ENCODE measurements at places on chromosomes 7 and 10.
A peak's percentile ranks its signal among the peaks of the same experiment; 100 is the strongest.

- no peak for DNase-seq
These were observed 58.9 kb downstream of the LRRC72 start for GRCh38 chr7:16585540-16585939.

DNA sequence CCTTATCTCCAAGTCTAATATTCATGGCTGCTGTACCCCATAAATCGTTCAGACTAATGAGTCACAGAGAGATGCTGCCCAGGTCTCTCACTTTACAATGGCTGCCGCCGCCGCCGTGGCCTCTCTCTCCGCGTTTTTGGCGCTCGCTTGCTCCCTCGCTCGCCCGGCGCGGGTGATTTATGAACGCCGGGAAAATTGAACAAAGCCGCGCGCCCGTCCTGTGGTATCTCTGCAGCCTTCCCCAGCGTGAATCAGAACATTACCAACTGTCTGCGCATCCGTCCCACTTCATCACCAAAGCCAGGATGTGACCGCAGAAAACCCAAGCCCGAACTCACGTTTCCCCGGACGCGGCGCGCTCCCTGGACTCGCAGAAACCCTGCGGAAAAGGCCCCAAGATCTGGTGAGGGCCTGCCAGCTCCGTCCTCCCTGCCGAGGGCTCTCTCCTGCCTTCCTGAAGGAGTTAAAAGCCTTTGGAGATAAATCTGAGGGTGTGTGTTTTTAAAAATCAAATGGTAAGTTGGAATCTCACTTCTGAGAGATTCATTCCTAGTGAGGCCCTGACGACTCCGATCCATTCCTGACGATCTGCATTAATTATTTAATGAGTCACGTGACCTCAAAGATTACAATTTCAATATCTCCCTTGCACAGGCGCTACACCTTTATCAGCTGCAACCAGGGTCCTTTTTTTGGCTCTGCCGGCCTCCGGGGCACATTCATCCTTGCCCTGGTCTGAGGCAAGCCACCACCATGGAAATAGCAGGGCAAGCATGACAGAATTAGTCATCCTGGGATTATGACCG, 6.3 kb downstream of the HOXA4 start:
- DNase-seq, result no peak

DNA sequence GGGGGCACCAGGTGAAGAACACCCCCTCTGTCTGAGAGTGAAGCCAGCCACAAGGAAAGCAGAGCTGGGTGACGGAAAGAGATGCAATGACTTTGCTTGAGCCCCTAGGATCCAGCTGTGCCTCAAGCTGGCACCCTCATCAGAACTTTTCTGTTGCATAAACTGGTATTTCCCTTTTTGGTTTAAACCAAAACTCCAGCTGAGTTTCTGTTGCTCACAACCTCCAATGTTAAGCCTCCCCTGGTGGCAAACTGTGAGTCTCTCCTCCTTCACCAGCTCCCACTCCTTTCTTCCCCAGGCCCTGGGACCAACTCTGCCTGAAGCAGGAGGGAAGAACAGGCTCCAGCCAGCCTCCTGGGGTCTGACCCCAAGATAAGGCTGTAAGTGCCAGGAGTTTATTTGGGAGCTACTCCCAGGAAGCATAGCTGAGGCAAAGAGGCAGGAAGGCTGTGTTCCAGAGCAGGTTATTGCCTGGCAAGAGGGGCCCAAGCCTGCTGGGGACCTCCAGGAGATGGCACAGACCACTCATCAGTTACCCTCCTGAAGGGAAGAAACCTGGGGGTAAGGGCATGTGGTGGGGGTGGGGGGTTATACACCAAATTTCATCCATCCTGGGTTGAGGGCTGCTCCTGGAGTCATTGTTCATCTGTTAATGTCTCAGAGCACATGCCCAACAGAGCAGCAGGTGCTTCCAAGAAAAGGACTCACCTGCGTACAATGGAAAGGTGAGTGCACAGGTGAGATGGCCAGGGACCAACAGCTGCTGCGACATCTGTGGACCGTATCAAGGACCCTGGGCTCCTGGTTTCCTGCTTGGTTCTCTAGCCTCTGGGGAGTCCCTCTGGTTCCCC, 73.3 kb upstream of the NANOS1 start:
- DNase-seq, result no peak

- no peak for DNase-seq
These were observed 1.3 kb downstream of the PTPRZ1 start for GRCh38 chr7:121874298-121874697.

DNA sequence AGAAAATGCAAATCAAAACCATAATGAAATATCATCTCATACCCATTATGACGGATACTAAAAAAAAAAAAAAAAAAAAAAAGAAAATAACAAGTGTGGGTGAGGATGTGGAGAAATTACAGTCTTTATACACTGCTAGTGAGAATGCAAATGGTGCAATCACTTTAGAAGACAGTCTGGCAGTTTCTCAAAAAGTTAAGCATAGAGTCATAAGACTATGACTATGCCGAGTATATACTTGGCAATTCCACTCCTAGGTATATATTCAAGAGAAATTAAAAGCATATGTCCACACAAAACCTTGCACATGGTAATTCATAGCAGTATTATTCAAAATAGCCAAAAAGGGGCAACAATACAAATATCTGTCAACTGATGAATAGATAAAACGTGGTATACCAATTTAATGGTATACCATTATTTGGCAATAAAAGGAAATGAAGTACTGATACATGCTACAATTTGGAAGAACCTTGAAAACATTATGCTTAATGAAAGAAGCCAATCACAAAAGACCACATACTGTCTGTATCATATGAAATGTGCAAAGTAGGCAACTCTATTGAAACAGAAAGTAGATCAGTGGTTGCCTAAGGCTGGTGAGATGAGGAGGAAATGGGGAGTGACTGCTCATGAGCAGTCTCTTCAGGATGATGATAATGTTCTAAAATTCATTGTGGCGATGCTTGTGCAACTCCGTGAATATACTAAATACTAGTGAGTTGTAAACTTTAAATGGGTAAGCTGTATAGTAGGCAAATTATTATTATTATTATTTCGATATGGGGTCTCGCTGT, 90.1 kb upstream of the NANOS1 start:
- no peak for DNase-seq

DNA sequence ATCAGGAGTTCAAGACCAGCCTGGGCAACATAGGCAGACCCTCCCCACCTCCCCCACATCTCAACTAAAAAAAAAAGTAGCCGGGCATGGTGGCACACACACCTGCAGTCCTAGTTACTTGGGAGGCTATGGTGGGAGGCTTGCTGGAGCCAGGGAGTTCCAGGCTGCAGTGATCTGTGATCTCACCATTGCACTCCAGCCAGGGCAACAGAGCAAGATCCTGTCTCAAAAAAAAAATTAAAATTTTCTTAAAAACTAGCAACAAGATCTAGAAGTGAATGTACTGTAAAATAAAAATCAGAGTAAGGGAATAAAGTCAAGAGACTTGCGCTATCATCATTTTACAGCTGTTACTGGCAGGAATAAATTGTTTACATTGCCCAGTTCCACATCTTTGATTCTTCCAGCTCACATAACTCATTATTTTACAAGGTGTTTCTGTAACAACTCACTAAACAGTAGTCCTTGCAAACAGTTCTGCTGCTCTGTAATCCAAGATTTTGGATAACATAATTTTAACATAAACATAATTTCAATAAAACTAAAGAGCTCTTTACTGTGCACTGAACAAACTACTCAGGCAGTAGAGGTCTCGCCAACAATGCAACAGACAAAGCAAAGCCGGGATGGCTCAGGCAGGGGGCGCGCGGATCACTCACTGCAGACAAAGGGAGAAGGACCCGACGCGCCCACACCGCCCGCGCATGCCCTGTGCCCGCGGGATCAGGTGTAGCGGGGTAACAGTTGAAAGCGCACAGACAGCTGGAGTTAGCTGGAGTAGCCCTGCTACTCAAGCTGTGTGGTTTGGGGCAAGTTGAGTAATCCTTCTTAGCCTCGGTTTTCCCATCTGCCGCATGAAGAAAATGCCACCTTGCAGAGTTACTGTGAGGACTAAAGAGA, 73.3 kb upstream of the NFE2L3 start:
- peak; percentile 80 for DNase-seq

DNA sequence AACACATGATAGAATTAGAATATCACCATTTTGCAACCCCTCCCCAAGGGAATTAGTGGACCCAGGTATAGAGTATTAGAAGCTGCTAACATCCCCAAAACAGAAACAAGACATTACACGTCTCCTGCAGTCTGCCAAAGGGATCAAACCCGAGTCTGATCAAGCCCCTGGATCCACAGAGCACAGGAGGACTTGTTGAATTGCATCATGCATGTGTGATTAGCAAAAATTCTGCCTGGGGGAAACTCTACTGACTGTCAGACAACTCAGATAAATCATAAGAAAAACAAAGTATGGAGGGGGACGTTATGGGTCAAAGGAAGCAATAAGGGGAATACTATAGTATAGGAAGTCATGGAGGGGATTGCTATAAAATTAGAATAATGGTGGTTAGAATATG, 116.8 kb upstream of the FGFR2 start:
- no peak for DNase-seq

DNA sequence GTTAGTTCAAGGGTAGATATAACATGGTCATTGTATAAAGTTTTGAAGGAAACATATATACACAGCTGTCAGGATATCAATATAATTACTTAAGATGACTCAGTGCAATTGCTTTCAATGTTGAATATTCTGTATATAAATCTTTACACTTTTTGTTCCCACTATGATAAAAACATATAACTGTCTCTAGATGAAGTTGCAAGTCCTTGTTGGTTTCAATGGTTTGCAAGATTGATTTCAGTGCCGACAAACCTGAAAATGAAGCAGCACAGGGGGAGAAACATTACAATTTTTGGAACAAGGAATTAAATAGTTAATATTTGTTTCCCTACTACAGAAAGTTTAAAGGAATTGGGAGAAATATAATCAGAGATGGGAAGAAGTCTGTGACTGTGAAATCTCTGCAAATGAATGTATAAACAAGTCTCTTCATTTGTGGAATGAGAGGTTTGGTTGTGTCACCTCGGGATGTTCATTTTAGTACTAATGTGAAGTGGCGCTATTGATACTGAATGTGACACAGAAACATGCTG, 54.1 kb downstream of the OR13A1 start:
- no peak for DNase-seq

DNA sequence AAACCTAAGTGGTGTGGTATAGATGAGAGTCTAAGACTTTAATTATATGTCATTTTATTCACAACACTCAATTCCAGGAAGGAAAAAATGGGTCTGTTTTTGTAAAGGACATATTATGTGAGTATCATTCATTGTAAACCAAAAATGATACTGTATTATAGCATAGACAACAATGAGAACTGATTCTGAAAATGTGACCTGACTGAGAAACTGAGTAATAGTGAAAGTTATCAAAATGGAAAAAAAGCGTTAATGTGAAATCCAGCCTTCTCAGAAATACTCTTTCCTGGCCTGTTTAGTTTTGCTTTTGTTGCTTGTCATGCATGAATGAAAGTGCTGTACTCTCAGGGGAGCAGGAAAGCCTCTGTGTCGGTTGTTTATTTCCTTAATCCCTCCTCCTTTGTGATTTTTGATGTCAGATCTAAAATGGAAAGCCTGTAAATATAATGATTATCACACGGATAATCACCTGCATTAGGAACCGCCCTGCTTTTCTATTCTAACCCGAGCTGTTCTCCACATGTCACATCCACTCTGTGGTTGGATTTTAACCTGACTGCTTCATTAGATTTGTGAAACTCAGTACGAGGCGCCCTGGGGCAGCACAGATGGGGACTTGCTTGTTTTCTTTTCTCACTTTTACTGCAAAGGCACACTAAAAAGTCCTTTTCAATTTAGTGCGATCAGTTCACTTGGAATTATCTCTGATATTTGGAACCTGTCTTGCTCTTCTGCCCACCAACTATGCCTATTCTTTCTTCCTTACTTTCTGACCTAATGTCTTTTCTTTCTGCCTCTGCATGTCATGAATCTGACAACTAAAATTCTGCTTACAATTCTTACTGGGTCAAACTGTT, 240.9 kb upstream of the KAT6B start:
- peak; percentile 68 for DNase-seq

- no peak for DNase-seq
These were observed 369.8 kb downstream of the SDK1 start for GRCh38 chr7:3670898-3671297.

DNA sequence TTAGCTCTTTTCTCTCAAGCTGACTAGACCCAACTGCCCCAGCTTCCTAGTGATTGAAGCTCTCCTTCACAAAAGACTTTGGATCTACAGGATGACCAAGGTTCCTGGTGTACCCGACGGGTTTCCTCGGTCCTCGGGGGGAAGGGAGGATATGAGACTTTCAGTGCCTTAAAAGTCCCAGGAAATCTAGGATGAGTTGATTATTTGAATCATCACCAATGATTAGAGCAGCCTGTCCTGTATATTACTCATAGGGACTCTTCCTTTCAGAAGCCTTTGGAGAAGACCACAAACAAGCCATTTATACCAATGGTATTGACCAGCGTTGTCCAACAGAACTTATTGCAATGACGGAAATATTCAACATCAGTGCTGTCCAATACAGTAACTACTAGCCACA, 6.1 kb upstream of the ACTA2 start:
- DNase-seq, result no peak

DNA sequence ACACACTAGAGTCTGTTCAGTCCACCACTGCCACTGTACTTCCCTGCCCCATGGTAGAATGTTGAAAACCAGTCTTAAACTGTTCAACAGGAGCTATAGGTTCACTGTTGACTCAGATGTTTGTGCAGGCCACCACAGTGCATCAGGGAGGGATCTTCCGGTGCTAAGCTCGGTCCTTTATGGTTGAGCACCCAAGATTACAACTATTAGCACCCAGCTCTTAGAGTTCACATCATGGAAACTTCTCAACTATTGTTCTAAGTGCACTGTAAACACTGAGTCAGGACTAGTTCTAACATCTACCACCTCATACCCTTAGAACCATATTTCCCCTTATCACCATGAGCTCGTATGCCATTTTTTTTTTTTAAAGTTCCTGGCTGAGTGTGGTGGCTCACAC, 97.1 kb upstream of the MXI1 start:
- no peak for DNase-seq

DNA sequence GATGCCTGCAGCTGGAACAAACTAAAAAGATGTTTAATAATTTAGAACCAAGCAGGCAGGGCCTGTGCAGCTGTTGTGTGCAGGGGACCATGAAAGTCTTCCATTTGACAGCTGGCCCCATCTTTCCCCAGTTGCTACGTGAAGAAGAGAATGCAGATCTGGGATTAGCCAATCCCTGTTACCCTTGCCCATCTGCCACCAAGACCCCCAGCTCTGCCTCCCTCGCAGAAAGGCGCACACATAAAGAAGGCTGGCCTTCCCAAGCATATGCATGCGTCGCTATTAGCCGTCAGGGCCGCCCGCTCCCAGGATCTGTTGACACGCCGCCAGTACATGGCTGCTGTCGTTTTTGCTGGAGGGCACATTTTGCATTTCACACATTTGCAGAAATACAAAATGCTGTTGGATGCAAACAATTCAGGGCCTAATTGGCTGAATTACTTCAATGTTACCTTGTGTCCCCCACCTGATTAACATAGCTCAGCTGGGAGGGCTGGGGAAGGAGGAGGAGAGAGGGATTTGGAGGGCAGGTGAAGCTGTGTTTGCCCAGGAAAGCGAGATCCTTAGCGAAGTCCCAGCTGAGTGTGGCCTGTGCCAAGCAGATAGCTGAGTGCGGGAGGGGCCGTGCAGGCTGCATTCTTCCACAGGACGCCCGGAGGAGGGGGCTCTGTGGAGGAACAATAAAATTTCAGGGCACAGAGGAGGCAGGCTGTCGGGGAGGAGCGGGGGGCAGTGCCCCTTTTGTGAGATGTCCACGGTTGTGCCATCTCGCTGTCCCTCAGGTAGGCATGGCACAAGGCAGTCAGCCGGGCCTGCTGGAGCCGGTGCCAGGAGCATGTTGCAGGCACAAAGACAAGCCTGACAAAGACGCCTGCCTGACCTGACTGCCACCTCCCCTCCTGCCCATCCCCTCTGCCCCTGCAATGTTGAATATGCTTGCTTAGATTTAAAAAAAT, 443.0 kb upstream of the MKI67 start:
- no peak for DNase-seq

Measured in CD4-positive, alpha-beta T cell treated with Interleukin-17A for 1 hour (primary cell).